Activated naive CD4-positive, alpha-beta T cell treated with anti-CD3 and anti-CD28 coated beads, Interleukin-2, amount 50 U/mL, for 72 hours (primary cell): ENCODE measurements at places on chromosomes 1 and 21. TPM values are rescaled to one million over a fixed set of nuclear protein-coding genes. Genes with fewer than 3 reads are reported as not detected.

The SPSB1 gene
- total RNA-seq: 12.6 TPM

The OPTC gene
- total RNA-seq: not detected

- DNase-seq: no peak
Measured at GRCh38 chr21:39153373-39153772, 29.9 kb downstream of the PSMG1 start.

DNA sequence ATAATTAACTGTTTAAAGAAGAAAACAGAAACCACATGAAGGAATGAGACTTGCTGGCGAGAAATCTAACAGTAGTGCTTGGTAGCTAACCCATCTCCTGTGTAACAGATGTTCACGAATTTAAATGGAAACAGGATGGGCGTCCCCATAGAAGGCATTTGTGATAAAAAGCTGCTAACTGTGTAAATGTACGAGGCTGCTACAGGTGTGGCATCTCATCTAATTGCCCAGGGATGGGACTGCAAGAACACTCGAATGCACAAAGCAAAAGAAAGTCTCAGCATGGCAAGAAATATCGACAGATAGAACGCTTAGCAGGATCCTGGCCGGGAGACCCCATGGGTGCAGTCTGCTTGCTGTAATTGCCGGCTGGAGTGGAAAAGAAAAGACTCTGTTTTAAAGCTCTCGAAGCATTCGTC lies 112.7 kb downstream of the RUNX1 start:
- no peak for DNase-seq

DNA sequence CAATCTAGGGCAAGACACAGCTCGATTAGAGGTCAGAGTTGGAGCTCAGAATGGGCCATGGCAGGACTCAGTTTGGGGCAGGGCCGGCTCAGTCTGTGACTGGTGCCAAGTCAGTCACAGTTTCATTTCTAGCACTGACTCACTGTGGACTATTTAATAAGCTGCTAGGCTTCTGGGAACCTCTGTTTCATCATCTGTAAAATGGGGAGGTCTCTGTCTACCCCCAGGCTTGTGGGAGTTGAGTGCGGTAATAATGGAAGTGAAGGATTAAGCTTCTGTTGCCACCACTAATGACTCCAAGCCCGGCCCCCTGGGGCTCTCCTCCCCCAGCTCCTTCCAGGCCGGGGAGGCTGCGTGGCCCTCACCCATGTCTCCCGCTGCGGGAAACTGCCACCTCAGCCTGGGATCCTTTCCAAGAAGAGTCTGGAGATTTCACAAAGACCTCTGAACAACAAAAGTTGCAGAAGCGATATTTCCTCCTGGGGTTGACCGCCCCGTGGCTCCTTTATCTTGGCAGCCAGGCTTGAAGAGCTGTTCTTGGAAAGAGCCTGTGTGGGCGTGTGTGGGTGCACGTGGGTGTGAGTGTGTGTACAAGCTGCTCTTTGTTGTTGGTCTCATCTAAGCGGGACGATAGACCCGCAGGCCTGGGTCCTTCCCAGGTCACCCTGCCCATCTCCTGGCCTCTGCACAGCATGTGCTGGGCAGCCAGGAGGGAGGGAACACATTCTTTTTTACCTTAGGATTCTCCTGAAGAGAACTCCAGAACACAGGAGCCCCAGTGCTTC lies 29.1 kb downstream of the KNCN start:
- DNase-seq: peak; percentile 29

DNA sequence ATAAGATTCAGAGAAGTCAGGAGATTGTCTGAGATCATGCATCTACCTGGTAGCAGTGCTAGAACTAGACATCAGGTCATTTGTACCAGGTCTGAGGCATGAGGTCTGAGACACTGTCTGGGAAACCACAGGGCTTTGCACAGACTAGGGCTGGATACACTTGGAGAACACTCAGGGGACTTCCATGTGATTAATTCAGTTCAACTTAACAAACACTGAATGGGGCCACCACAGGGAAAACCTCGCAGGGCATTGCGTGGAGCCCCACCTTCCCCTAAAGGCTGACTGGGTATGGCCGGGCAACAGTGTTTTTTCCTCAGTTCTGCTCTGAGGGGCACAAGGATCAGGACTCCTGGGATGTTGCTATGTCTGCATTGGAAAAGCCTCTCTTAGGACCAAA lies 86.5 kb upstream of the WARS2 start:
- no peak for DNase-seq

GRCh38 chr1:3698660-3699408 lies 46.5 kb downstream of the TP73 start:
- no peak for DNase-seq

DNA sequence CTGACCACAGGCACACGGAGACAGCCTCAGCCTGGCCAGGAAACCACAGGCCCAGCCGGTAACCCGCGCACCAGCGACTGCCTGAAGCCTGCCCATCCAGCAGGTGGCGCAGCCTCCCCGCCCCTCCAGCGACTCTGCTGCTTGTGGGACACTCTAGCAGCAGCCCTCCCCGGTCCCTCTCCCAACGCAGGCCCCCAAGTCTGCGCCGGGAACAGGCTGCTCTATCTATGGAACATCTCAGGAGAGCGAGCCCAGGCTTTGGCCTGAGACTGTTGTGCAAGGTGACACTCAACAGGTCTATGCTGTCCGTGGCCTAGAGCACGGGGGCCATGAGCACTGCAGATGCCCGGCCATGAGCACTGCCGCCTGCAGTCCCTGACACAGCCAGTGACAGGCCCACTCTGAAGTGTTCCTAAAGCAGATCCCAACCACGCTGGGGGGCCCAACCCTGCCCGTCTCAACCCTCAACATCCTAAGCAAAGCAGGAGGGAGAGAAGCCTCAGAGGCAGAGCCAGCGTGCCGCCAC lies 28.4 kb downstream of the WDR4 start:
- peak; percentile 43 for DNase-seq

- no peak for DNase-seq
Measured at GRCh38 chr1:224368409-224368808, 11.7 kb downstream of the CNIH4 start.

DNA sequence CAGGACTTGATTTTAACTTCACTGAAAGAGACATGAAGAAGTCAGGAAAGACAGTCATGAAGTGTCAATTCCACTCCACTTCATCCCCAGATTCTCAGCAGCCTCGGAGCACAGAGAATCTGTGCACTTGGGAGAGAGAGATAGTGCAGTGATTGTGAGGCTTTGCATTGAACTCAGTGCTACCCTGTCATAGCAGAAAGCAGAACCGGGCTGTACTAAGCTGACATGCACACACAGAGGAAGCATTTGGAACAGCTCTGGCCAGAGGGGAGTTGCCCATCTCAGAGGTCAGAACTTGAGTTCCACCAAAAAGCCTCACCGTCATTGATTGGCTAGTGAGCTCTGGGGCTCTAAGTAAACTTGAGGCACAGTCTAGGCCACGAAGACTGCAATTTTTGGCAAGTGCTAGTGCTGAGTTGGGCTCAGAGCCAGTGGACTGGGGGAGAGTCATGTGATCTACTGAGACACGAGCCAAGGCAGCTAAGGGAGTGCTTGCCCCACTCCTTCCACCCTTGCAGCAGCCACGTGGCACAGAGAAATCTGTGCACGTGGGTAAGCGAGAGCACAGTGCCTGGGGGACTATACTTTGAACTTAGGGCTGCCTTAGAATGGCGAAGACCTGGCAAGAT lies 810.2 kb upstream of the ADAMTS5 start:
- no peak for DNase-seq
